ENCODE measurements at places on chromosomes 4 and X. TPM values are rescaled to one million over a fixed set of nuclear protein-coding genes. Genes with fewer than 3 reads are reported as not detected.

PNCK gene
- total RNA-seq: 0.41 TPM

- DNase-seq: peak; percentile 90
These were observed 25.8 kb upstream of the CHRNA9 start for GRCh38 chr4:40309250-40309774.

- no peak for DNase-seq
These were observed 1364.1 kb downstream of the ARAP2 start for GRCh38 chr4:34880246-34880645.

DNA sequence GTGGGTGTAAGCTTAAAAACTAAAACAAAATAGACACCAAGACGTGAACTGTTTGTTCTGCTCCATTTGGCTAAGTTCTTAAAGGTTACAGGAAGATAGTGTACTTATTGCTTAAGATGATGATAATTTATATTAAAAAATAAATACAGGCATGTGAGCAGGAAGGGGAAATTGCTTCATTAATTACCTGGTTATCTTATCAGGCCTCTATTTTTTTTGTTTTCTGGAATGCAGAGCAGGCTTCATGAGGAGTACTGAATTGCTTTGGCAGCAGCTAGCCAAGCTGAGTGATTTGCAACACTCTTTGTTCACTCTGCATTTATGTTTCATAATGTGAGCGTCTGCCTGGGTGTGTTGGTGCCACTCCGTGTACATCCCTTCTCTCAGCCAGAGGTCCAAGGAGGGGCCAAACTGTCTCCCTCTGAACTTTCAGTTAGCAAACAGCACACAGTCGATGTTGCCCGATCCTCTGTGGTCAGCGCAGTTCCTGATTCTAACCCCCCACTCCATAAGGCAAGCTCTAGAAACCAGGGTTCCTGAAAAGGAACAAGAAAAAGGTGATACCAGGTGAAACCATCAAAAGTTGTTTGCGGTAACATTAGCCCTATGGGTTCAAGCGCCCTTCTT is 348.2 kb downstream of the SPRY1 start:
- no peak for DNase-seq

TRAPPC11 gene
- total RNA-seq: 33.5 TPM

DNA sequence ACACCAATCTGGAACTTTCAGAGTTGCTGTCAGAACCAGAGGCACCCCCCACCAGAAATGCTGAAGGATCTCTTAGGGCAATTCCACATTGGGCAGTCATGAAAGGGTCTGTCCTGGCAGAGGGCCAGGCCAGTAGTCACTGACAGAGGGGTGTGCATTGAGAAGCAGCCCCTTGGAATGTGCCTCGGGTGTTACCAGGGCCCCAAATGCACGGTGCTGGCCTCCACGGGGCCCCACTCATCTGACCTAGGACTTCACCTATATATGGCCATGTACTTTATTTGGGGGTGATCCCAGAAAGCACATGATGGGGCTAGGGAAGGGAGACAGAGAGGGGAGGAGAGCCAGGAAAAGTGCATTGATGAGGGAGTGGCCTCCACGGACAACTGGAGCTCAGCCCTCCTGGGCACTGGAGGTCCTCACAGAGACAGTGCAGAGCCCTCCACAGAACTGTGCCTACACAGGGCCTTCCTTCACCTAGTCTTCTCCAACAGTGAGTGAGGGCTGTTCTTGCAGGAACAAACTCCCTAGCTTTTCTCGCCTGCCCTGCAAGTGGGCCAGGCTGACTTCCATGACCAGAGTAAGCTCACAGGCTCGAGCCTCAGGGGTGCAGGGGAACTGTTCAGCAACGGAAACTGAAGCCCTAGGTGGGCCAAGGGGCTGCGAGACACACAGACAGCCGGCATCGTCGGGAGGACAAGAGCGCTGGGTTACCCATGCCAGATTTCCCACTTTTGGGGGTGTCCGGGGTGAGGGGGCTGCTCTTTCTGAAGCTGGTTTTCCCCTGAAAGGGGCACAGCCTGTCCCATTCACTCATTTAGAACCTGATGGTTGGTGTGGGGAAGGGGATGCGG is 136.2 kb downstream of the HMX1 start:
- DNase-seq: no peak
